Left cardiac atrium (tissue), 4 donors: ENCODE measurements at places on chromosomes 1 and 21.

DNA sequence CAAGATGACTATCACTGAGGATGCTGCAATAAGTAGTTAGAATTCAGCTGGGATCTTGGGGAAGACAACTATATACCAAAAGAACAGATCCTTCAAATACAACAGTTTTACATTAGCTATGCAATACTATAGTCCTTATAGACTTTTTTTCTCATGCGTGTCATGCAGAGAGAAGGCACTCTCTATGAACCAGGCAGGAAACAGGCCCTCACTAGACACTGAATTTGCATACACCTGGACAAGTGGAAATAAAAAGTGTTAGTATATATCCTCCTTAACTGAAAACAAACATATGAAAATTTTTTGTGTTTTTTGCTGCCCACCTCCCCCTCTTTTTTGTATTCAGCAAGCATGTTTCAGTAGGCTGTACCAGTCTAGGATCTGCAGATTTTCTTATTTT is 29.9 kb downstream of the TMCO1 start:
- DNase-seq, result no peak

DNA sequence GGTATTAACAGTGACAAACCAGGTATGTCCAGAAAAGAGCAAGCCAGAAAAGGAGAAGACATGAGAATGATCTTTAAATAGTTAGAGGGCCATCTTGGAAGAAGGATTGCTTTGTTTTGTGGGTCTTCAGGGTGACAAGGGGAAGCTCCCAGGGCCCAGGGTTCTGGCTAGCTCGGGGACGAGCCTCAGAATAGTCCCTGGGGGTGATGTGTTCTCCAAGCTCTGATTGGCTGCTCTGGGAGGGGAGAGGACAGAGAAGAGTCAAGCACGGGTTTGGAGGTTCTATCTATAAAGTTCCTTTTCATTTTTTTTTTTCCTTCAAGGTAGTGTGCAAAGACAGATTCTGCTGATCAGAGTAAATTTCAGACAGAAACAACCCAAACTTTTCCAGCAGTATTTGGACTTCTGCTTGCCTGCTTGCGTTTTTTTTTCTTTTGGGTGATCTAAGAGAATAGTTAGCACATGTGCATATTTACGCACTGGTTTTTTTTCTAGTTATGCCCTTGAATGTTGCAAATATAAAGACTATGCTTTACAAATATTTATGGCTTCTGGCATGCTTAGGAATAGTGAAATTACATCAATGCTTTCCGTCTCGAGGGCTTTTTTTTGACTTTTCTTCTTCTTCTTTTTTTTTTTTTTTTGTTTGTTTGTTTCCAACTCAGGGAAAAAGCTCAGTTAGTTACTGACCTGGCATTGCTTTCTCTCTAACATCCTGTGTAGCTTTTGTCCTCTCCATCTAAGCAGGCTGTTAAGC is 59.7 kb downstream of the ROR1 start:
- no peak for DNase-seq

- DNase-seq, result no peak
These were observed 10.5 kb upstream of the C1orf21 start for GRCh38 chr1:184376369-184376768.

DNA sequence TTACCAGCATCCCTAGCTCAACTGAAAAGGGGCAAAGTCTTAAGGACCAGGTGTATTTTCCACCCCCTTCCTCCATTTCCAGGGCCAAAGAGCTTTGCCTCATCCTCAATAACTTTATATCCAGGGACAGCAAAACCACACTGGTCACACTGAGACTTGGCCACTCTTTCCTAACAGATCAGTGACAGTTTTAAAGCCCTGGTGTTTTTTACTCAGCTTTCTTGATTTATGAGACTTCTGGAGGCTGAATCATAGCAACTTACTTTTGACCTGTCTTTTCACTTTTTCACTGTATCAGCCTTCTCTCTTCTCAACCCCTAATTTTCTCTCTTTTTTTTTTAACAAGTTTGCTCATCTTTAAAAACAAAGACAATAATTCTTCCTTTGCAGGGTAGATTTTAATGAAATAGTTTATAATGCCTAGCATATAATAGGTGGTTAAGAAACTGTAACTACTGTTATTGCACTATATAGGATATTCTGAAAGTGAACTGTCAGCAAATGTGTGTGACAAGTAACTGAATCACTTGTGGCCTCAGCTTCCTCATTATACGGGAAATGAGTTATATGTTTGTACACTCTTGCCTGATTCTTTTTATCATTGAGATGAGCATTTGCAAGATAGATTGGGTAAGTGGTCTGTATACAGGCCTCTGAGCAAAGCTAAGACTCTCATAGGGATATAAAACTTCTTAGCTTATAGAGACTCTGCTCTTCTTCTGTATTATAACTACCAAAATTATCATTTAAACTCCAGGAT is 19.7 kb upstream of the DYNLT5 start:
- no peak for DNase-seq

GRCh38 chr1:2777424-2778219 is 23.9 kb downstream of the TTC34 start:
- no peak for DNase-seq

DNA sequence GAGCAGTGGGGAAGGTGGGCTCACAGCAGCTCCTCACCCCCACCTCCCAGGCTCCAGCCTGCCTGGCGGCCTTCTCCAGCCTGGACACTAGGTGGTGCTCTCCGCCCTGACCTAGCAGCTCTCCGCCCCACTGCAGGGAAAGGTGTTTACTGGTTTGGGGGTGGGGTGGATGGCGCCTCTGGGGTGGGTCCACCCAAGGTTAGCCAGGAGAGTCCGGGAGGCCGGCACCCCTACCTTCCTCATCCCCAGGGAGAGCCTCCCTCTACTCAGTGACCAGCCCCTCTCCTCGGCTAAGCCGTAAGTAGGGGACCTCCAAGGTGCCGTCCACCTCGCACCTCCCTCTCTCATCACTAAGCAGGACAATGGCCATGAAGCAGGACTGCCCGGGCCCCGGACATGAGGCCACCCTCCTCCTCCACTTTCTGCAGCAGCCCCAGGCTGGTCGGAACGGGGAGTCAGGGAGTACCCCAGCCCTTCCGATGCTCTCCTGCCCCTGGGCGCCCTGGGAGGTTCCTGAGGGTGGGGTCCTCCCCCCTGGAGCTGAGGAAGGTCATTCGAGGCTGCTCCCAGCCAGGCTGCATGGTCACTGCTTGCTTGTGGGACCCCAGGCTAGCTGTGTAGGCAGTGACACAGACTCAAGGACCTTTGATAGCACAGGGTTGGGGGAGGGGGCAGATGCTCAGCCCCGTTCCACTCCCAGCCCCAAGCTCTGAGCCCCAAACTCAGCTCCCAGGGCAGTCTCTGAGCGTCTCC is 101.4 kb upstream of the VAMP3 start:
- peak; percentile 50 for DNase-seq

DNA sequence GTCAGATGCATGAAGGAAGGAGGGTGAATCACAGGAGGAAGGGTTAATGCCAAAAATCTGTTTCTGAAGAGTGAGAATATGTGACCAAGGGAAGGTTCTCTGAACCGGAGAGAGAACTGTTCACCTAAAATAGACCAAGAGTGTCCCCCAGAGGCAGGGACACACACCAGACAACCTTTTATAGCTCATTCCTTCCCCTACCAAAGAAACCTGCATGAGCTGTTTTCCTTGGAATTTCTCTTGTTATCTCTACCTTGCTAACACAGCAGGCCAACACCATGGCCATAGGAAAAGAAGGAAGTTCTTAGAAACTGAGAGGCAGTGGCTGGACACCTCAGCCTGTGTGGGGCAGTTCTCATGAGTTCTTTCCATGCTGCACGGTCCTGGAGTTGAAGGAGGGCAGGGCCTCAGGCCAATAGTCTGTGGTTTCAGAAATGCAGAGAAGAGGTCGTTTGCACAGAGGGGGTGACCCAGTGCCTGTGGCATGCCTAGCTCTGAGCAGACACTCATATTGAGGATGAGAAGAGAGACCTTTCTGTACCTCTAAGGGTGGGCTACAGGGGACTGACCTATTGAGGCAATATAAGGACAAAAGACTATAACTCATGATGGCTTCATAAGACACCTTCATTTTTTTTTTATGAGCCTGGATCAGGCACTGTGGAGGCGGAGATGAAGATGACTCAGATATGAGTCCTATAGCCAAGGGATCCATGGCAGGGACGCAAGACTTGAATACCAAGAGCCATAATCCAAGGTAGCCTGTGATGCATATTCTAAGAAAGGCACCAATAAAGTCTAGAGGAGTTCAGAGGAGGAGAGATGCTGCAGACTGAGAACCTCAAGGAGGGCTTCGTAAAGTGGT is 39.4 kb downstream of the IGFN1 start:
- no peak for DNase-seq

- no peak for DNase-seq
These were observed 17.8 kb upstream of the NFASC start for GRCh38 chr1:204852854-204853253.

- DNase-seq, result no peak
These were observed 465.8 kb upstream of the PLXNA2 start for GRCh38 chr1:208709981-208710380.

GRCh38 chr21:24208562-24209260 is 1398.6 kb downstream of the MRPL39 start:
- no peak for DNase-seq
